ENCODE measurements at places on chromosomes 5 and 9. TPM values are rescaled to one million over a fixed set of nuclear protein-coding genes. Genes with fewer than 3 reads are reported as not detected.

PCDHB5 gene
- total RNA-seq, result not detected

NR2F1-AS1 gene
- total RNA-seq, result 0.15 TPM

CBY3 gene
- total RNA-seq, result not detected

GPR107 gene
- 17.7 TPM for total RNA-seq

ANKRD34B gene
- total RNA-seq, result not detected

SNAPC4 gene
- 20.0 TPM for total RNA-seq

FCN2 gene
- not detected for total RNA-seq

HRH2 gene
- total RNA-seq, result not detected

PAIP2 gene
- total RNA-seq, result 80.8 TPM

DNA sequence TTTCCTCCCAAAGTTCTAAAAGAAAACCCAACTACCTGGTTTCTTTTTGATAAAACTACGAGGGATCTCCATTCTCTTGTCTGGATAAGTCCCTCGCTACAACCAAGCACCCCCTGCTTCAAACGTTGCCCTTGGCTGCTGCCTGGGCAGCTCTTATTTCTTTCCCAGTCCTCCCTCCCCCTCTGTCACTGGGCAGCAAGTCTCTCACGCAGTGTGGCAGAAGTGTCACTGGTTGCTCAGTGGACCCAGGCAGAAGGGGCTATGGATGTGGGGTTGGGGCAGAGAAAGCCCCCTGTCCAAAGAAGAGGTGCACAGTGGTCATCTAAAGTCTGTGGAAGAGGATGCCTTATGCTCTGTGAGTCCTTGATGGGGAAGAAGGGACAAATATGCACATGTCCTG lies 7.2 kb upstream of the SMIM32 start:
- no peak for DNase-seq

DNA sequence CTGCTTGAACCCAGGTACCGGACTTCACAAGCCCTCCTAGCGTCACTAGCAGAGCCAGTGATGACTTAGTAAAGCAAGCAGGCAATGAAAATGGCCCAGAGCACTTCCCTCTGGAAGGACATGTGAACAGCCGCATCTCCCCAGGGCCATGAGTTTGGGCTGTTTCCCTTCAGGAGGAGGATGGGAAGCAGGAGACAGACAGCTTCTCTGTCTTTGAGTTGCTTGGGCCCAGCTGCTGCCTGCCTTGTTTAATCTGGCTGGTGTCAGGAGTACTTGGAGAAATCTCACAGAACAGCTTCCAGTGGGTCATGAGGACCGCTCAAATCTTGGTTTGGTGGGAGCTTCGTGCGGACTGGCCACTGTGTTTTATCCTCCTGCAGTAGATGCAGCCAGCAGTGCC lies 25.4 kb upstream of the WWC1 start:
- DNase-seq, result no peak

DNA sequence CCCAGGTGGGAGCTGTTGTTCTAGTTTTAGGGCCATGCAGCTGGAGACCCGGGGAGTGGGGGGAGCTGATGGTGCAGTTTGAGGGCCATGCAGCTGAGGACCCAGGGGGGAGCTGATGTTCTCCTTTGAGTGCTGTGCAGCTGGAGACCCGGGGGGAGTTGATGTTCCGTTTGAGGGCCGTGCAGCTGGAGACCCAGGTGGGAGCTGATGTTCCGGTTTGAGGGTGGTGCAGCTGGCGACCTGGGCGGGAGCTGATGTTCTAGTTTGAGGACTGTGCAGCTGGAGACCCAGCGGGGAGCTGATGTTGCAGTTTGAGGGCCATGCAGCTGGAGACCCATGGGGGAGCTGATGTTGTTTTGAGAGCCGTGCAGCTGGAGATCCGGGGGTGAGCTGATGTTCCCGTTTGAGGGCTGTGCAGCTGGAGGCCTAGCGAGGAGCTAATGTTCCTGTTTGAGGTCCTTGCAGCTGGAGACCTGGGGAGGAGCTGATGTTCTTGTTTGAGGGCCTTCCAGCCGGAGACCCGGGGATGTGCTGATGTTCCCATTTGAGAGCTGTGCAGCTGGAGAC lies 14.6 kb downstream of the PDCD6 start:
- no peak for DNase-seq

GRCh38 chr9:98002808-98003207 lies 19.7 kb downstream of the ANP32B start:
- no peak for DNase-seq

GRCh38 chr5:155878991-155879575 lies 447.9 kb upstream of the SGCD start:
- DNase-seq, result no peak

- no peak for DNase-seq
Observed at GRCh38 chr9:128065907-128066712, 1.0 kb downstream of the NAIF1 start.

DNA sequence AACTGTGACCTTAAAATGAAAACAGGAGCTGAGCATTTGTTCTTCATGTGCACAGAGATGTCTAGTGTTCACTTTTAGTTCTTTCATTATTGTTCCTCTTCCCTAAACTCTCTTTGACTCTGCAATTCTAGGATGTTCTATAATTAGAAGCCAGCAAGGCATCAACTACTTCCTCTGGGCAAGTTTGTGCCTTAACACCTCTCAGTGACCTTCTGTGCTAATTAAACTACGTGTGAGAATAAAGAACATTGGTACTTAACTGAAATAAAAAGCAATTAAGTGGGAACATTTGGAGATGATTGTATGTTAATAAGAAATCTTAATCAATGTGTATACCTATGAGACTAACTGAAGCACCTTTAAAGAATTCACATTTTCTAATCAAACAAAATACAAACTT lies 242.8 kb downstream of the RASEF start:
- DNase-seq, result no peak

GRCh38 chr5:136065588-136065987 lies 36.8 kb downstream of the TGFBI start:
- DNase-seq, result no peak

GRCh38 chr5:163535290-163535689 lies 29.9 kb downstream of the MAT2B start:
- no peak for DNase-seq

- no peak for DNase-seq
Observed at GRCh38 chr5:44719856-44720255, 88.9 kb upstream of the MRPS30 start.

DNA sequence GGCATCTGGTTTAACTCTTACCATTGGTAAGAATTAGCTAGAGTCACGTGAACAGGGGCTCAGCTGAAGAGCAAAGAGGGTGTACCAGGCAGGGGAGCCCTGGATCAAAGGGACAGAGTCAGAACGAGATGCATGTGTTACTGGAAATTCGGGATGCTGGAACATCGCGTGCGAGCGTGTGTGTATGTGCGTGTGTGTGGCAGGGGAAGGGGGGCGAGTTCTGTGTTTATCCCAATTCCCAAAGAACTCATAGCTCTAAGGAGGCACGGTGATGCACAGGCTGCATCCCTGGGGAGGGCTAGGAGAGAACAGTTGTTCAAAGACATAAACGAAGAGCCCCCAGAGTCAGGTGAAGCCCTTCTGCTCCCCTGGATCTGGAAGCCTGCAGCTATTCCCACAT lies 353.3 kb downstream of the GADD45G start:
- no peak for DNase-seq

DNA sequence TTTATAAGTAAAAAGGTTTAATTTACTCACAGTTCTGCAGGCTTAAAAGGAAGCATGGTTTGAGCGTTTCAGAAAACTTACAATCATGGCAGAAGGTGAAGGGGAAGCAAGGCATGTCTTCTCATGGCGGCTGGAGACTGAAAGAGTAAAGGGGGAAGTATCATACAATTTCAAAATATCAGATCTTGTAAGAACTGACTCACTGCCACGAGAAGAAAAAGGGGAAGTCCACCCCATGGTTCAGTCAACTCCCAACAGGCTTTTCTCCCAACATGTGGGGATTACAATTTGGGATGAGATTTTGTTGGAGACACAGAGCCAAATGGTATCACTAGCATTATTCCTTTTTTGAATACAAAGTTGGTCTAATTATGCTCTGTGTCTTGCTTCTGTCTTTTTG lies 627.9 kb upstream of the ST8SIA4 start:
- no peak for DNase-seq

- no peak for DNase-seq
Observed at GRCh38 chr5:170186156-170186555, 46.6 kb upstream of the C5orf58 start.

DNA sequence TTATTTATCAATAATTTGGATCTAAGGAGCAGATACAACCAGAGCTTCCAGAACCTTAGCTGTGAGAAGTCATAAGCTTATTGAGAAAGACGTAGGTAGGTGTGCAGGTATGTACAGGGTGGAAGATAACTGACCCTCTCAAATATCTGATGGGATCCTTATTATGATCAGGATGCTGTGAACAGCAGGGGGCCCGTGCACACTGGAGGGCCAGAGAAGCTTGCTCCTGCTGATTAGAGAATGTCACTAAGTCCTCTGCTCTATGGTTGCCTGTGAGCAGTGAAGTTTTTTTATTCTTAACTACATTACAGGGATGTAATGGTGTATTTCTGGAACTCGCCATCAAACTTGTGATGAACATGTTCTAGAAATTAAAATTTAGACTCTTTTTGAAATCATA lies 108.9 kb upstream of the POU5F2 start:
- DNase-seq, result no peak

DNA sequence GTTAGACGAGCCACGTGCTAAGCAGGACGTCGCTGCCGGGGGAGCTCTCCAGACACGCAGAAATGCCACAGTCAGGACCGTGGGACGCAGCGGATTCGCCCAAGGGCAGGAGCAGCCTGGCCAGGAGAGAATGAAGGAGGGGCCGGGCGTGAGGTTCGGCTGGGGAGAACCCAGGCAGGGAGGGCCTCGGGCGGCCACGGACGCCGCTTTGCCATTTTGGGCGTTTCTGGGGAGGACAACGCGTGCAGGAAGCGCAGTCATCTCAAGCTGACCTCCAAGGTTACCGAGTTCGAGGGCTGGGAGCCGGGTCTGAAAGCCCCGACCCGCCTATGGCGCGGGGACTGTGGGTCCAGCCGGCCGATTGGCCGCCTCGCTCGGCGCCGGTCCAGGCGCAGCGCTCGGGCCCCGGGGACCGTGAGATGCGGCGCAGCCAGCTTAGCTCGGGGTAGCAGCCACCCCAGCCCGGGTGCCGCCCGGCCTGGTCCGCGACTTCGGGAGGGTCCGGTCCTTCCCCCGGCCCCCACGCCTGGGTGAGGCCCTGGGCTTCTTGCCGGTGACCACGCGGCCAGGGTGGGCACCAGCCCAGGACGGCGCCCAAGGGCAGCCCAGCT lies 760 bp upstream of the MAN1B1 start:
- peak; percentile 48 for DNase-seq

- no peak for DNase-seq
Observed at GRCh38 chr5:67094476-67095300, 101.9 kb downstream of the CD180 start.

DNA sequence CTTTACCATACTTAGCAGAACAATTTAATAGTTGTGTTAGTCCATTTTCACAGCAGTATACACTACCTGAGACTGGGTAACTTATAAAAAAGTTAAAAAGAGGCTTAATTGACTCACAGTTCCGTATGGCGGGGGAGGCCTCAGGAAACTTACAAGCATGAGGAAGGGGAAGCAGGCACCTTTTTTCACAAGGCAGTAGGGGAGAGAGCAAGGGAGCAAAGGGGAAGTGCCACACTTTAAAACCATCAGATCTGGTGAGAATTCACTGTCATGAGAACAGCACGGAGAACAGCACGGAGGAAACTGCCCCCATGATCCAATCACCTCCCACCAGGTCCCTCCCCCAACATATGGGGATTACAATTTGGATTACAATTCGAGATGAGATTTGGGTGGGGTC lies 269.9 kb downstream of the MTRR start:
- no peak for DNase-seq

- DNase-seq, result no peak
Observed at GRCh38 chr5:62268234-62268633, 37.8 kb upstream of the KIF2A start.

GRCh38 chr5:172789687-172790495 lies 18.9 kb upstream of the DUSP1 start:
- DNase-seq, result no peak

- DNase-seq, result no peak
Observed at GRCh38 chr9:138023394-138024124, 146.0 kb downstream of the CACNA1B start.

GRCh38 chr5:73913971-73914370 lies 288.0 kb downstream of the ARHGEF28 start:
- no peak for DNase-seq

- DNase-seq, result no peak
Observed at GRCh38 chr5:101206534-101206933, 303.5 kb upstream of the ST8SIA4 start.

DNA sequence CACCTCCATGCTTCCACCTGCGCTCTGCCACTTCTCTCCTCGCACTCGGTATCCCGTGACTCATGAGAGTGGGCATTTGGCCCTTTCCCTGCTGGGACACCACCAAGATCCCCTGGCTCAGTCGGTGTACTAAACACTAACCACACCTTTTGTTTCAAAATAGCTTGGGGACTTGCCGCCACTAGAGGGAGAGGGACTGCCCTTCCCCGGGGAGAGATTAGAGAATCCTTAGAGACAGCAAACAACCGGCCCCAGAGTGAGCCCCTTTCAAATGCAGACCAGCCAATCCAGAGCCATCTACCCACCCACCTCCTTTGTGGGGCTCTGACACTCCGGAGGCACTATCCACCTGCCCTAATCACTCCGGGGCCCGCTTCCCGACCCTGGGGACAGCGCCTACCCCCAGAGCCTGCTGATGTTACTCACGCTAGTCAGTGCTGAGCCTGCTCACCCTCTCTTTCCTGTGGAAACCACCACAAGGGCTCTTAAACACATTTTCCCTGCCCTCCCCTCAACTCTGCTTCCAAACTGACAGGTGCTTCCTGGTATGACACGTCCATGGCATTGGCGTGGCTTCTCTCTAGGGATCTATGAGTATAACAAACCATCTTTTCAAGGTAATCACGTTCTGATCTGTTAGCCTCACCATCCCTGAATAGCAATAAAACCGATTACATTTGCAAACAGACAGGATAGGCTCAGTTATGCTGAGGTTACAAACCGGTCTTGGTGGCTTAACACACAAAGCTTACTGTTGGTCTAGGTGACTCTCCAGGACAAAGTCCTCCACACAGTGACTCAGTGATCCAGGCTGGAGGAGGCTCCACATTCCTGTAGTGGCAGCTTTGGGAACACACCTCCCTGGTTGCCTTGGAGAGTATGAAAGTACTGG lies 180.1 kb upstream of the MVB12B start:
- peak; percentile 40 for DNase-seq

DNA sequence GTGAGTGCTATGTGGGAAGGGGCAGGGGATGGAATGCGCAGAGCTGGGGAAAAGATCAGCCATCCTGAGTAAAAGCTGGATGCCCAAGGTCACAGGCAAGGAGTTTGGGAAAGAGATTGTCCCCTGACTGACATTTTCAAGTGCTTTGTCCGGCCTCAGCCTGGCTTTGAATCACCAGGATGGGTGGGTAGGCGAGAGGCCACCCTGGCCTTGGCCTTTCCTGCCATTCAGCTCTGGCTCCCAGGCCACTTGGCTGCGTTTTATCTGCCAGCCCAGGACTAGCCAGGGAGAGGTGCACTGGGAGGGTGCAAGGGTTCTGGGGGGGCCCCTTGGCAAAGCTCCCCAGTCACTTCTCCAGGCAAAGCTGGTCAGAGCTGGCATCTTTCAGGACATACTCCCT lies 37.4 kb upstream of the SYNPO start:
- DNase-seq, result no peak
